RWPE2 (cell line): ENCODE measurements at places on chromosomes 7 and 10.
A peak's percentile ranks its signal among the peaks of the same experiment; 100 is the strongest.

GRCh38 chr7:19104811-19105210, 12.6 kb downstream of the TWIST1 start:
- DNase-seq = no peak

DNA sequence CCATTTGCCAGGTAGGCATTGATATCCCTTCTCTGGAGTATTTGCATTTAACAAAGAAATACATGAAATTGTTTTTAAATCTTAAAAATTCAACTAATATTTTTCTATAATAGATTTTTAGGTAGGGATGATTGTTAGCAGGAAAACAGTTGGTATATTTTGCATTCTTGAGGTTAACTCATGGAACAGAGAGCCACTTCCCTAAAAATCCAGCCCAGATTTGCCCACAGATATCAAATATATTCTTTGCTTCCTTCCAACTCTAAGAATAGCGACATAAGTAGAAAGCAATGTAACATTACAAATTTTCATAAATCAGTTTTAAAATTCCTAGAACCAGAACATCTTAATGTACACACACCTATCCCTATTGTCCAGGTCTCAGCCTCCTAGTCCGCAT, 45.0 kb upstream of the ANLN start:
- DNase-seq = no peak

- DNase-seq = no peak
These were observed 49.2 kb downstream of the LGI1 start for GRCh38 chr10:93806903-93807302.

- DNase-seq = no peak
These were observed 2.6 kb upstream of the CH25H start for GRCh38 chr10:89209718-89210117.

DNA sequence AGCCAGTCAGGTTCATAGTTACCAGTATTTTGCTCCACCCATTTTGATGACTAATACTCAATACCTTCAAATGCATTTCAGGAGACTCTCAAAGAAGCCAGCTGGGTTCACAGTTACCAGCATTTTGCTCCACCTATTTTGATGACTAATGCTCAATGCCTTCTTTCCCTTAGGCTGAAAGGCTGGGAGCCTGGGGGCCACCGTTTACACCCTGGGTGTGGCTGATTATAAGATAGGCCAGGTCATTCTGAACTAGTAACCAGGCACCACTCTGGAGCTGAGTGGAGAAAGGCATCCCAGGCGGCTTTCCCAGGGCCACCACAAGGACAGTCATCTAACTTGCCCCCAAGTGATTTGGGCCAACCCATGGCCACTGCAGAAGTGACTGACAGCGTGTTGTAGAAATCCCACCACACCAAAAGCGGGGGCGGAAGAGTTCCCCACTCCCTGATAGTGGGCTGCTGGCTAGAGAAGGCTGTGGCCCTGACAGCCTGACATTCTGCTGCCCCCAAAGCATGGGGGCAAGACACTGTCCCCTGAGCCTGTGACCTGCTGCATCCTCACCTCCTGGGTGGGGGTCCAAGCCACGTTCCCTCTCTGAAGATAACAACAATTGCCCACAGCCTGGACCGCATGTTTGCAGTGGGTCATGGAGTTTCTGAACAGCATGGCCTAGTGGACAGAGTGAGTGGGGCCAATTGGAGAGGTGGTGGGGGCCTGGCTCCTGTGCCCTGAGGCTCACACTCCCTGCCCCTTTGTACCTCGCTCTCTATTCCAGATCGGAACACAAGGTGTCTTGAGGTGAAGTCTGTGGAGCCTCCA, 23.0 kb upstream of the ZNF488 start:
- peak; percentile 85 for DNase-seq

GRCh38 chr10:101536800-101537199, 51.3 kb downstream of the POLL start:
- no peak for DNase-seq

DNA sequence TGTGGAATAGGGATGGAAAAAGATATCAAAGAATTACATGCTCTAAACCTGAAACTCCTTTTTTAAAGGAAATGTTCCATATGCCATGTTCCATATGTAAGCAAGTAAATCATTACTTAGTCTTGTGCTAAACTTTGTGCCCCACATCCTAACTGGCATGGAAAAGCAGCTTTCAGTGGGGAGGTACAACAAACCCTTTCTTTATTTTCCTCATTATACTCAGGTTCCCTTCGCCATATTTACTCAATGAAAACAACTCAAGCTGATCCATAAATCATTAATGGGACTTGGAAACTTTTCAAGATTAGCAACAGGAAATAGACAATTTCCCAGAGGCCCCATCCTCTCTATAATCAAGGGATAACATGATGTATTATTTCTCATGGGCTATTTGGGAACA, 56.0 kb downstream of the GSAP start:
- DNase-seq = no peak

DNA sequence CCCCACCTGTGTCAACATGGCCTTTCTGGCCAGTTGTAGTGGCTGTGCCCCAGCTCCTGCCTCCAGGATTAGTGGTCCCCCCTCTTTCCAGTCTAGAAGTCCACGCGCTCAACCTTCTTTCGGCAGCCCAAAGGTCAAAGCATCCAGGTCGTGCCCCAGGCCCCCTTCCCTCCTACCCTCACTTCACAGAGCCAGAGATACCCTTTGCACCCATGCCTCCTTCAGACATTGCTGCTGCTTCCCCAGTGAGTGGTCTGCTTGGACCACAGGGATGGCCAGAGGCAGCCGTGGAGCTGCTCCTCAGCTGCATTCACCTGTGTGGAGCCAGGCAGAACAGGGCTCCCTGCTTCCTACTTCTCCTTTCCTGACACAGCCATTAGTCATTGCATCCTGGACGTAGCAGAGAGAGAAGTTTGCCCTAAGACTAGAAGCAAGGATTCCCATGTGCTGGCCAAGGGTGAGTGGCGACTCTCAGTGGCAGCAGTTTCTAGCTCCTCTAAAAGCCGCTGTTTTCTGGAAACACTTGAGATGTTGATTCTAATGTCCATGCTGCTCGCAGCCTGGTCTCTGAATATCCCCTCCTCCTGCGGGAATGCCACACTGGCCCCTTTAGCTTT, 243.1 kb upstream of the SHH start:
- no peak for DNase-seq

GRCh38 chr10:132366006-132366405, 31.0 kb upstream of the PWWP2B start:
- peak; percentile 28 for DNase-seq

GRCh38 chr10:86829472-86829871, 73.1 kb downstream of the BMPR1A start:
- DNase-seq = no peak

DNA sequence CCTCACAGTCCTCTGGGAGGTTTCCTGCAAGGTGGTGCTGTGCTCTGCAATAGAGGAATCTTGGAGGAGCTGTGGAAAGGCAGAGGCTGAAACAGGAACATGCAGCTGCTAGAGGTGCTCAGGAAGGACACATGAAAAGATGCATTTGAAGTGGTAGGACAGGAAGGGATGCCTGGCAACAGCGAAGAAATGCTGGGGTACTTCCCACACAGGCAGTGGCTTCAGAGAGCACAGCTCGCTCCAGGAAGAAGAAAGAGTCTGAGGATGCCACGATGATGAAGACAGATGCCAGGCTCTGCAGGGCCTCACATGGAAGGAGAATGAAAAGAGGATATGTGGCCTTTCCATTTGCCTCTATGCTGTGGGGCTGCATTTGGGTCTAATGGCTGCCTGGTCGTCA, 77.0 kb upstream of the TMEM72 start:
- DNase-seq = no peak

- DNase-seq = no peak
These were observed 260.8 kb downstream of the DYNC1I1 start for GRCh38 chr7:96033009-96033598.

- DNase-seq = no peak
These were observed 174.4 kb downstream of the MDFIC start for GRCh38 chr7:115096262-115096661.

GRCh38 chr7:37311355-37311754, 137.3 kb downstream of the ELMO1 start:
- no peak for DNase-seq

- no peak for DNase-seq
These were observed 36.6 kb upstream of the SPOCK2 start for GRCh38 chr10:72124989-72125388.

DNA sequence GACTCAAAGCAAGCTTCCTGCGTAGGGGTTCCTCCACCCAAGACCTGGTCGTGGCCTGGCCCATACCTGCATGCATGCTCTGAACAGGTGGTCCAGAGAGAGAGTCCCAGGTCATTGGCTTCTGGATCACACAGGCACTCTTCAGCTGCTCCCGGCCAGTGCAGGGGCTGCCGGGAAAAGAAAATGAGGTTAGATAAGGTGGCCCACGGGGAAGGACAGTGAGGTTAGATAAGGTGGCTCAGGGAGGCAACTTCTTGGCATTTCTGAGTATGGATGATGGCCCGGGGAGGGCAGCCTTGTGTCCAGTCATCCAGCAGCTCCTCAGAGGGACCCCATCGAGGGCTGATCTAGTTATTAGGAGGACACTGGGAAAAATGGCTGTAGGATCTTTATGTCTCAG, 87.4 kb downstream of the FRMPD2 start:
- DNase-seq = no peak

DNA sequence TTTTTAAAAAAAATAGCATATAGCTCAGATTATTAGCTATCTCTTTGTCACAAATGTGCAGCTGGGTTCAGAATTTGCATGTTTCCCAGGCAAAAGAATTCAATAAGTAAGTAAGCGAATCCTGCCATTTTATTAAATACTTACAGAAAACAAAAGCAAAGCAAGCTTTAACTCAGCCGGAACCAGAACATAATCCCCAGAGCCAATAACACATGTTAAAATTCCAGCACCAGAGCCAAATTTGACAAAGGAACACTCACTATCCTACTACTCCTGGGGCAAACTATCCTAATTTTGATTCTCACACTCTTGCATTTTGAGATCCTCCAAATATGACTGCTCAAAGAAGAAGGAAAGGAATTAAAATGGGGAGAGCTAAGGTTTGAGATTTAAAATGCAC, 32.6 kb downstream of the LRRTM3 start:
- no peak for DNase-seq

DNA sequence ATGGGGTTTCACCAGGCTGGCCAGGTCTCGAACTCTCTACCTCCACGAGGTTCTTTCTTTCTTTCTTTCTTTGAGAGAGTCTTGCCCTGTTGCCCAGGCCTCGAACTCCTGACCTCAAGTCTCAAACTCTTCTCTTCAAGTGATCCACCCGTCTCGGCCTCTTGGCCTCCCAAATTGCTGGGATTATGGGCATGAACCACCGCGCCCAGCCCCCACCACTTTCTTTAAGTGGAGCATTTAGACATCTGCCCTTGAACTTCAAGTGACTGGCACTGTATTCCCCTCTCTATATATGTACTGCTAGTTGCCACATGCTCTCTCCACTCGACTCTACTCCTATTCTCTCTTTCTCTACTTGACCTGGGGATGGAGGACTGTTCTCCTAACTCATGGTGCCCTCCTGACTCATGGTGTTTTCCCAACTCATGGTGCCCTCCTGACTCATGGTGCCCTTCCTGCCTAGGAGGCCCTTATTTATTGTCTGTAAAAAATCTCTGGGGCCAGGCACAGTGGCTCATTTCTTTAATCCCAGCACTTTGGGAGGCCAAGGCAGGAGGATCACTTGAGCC, 19.3 kb upstream of the ACHE start:
- no peak for DNase-seq

GRCh38 chr10:106705681-106706100, 458.8 kb downstream of the SORCS1 start:
- no peak for DNase-seq

DNA sequence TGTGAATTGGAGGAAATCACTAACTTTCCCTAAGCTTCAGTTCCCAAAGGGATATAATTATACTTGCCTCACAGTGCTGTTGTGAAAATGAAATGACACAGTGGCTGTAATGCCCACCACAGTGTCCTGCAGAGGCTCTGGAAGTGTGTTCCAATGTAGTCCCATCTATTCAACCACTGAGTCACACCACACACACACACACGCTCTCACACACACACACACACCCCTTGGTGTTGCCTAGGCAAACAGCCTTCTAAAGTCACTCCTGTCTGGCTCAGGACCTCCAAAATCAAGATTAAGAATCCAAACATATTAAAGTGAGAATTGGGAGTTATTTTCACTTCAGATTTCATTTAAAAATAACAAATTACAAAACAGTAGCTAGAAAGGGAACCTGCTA, 73.3 kb downstream of the NRCAM start:
- DNase-seq = no peak

- no peak for DNase-seq
These were observed 512.9 kb downstream of the ATRNL1 start for GRCh38 chr10:115606086-115606485.

DNA sequence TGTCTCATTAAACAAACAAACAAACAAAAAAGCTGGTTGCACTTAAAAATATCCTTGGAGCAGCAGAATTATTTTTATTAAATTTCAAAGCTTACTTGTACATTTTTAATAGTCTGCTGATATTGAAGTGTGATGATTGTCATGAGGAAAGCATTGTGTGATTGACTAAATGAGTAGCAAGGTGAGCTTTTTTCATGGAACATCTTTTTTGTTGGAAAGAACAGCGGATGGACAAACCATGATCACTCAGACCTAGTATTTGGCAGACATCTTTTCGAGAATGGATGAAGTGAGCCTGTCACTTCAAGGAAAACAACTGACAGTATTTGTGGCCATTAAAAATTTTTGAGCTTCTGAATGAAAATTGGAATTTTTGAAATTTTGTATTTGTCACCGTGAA, 5.7 kb upstream of the CALML3 start:
- DNase-seq = no peak

DNA sequence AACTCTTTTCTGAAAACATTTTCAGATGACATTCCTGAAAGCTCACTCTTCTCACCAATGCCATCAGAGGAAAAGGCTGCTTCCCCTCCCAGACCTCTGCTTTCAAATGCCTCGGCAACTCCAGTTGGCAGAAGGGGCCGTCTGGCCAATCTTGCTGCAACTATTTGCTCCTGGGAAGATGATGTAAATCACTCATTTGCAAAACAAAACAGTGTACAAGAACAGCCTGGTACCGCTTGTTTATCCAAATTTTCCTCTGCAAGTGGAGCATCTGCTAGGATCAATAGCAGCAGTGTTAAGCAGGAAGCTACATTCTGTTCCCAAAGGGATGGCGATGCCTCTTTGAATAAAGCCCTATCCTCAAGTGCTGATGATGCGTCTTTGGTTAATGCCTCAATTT, 16.5 kb downstream of the ANLN start:
- no peak for DNase-seq

DNA sequence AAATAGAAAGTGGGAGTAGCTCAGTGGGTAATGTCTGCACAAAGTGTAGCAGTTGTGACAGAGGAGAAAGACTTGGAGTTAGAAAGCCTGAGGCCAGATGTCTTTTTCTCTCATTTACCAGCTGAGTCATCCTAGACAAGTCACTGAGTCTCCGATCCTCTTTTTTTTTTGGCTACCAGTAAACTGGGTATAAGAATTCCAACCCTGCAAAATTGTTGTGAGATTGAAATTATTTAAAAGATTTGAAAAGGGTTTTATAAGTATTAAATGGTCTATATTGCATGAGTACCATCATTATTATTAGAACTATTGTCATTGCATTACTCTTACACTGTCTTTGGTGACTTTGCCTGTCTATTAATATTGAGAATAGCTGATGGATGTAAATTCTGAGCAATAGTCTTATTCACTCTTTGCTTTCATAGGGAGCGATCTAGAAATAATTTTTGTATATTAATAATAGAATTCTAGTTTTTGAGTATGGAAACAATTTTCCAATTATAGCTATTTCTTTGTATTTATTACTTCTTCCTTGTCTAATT, 74.0 kb downstream of the ARID5B start:
- no peak for DNase-seq
